ENCODE measurements at places on chromosomes 1 and 21.

GRCh38 chr1:91844862-91845528, 41.0 kb downstream of the TGFBR3 start:
- no peak for DNase-seq

DNA sequence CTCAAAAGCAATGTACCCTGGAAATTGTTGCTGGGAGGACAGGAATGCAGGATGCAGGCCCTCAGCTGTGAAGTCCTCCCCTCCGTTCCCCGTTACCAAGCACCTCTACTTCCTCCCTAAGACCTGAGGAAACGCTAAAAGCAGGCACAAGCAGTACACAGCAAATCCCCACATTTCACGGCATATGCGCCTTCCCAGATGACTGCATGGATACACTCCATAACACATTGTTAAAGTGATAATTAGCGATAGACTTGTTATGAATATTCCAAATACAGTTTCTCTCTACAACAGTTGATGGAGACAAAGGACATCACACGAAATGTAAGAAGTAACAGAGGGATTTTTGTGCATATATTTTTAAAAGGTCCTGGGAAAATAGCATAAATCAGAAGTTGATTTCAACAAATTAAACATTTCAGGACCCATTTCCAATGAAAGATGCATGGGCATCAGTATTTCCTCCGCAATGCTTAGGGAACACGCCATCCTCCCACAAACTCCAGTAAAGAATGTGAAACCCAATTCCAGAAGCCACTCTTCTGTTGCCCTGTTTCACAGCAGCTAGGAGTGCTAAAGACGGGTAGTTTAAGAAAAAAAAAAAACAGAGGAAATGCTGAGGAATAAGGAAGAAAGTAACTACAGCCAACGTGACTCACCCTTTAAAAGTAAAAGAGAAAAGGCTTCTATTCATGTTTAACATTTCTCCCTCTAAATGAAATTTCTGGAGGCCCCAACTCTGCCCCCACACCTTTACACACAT, 75.5 kb downstream of the HIVEP3 start:
- no peak for DNase-seq

DNA sequence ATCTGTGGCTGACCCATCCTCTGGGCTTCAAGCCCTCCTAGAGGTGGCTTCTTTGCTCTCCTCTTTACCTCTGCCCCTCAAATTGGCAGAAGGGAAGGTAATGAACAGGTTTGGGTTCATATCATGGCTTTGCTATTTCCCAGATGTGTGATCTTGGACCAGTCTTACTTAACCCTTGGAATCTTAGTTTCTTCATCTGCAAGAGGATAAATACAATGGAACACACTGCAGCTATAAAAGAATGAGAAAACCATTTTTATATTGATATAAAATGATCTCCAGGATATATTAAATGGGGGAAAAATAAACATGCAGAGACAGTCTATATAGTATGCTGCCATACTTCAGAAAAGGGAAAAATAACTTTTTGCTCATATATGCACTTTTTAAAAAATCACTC, 5.6 kb downstream of the GLMP start:
- DNase-seq, result no peak

DNA sequence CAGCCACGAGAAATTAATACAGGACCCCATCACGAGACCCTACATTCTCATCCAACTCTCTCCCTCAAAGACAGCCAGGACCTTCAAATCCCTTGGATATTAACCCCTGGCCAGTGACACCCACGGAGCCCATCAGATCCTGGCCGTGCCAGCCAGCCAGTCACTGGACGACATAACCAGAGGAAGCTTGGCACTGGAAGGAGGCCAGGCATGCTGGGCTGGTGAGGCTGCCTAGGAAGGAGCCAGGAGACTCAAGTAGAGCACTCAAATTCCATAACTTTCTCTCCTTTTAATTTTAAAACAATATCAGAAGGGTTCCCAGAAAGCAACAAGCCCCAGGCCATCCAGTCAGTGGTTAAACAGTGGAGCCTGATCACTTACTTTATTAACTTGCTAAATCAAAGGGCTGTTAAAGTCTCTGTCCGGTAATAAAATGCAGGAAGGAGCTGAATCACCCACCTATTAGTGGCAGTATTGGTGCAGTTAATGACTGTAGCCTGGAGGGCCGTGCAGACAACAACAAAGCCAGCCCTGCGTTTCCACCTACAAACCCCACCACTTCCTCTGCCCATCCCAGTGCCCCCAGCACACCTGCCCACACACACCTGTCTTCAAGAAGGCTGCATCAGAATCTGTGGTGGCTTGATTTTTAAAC, 78.0 kb downstream of the HIVEP3 start:
- DNase-seq, result no peak

DNA sequence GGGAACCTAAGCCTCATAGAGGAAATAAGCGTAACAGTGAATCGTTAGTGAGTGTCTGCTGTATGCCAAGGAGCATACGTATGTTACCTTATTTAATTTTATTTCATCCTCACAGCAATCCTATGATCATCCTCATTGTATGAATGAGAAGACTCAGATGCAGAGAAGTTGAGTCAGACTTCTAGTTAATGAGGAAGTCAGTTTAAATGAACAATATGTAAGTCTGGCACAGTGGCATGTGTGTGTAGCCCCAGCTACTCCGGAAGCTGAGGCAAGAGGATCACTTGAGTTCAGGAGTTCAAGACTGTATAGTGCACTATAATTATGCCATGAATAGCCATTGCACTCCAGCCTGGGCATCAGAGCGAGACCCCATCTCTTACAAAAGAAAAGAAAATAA, 148.0 kb downstream of the ZZZ3 start:
- no peak for DNase-seq

GRCh38 chr1:219629296-219629880, 16.5 kb upstream of the ZC3H11B start:
- DNase-seq, result no peak

GRCh38 chr1:206503591-206504362, 3.6 kb upstream of the RASSF5 start:
- DNase-seq, result no peak

- DNase-seq, result no peak
Measured at GRCh38 chr1:193890935-193891334, 704.5 kb upstream of the B3GALT2 start.

DNA sequence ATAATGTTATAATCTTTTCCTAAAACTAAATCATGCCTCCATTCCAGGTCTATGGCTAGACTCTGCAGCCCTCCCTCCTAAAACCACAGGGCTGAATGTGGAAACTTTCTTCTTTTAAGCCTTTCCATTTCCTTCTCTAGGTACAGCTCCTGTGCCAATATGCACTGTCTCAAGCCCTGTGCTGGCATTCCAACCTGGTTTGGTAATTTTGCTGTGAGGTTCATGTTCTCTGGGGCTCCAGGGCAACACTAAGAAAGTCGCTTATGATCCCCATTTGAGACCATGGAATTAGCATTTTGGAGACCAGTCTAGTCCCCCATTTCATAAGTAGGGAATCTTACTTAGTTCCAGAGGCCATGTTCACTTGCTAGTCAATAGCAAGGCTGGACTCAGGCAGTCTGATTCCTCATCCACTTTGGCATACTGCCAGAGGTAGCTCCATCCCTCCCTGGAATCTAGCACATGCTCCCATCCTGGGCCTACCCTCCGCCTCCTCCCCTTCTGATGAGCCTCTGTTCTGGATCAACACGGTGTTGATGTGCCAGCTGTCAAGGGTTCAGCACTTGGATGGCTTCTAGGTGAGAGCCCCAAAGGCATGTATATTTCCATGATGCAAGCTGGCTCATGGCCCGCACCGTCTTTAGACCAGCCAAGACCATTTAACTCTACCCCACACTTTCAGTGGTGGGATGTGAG, 36.5 kb downstream of the ZMYND12 start:
- DNase-seq, result no peak

GRCh38 chr1:112911506-112912220, 44.3 kb downstream of the SLC16A1 start:
- no peak for DNase-seq

DNA sequence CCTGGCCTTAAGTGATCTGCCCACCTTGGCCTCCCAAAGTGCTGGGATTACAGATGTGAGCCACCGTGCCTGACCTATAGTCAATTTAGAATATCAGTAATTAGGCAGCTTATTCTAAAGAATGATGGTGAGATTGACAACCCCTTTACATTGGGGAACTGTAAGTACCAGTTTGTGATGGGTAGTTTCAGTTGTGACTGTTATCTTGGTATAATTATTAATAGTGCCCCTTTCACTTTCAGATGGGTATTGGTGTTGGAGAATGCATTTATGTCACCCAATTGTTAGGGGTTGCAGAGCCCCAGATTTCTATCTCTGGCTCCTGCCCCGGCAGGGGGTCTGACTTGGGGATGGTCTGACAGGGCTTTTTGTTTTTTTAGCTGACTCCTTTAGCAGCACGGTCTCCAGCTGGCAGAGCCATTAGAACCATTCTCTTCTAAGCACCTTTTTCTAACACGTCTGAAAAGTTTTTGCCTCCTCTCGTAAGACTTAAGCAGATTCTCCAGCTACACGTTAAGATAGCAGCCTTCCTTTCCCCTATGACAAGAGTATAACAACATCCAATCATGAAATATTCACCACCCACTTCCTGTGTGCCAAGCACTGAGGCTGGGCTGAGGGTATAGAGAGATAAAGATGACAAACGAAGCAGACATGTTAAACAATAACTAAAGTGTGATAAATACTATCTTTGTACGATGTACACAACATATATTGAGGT, 157.8 kb downstream of the SDCCAG8 start:
- no peak for DNase-seq

- DNase-seq, result no peak
Measured at GRCh38 chr1:160101717-160102522, 3.5 kb upstream of the IGSF8 start.

GRCh38 chr1:86434059-86434458, 10.1 kb downstream of the CLCA2 start:
- no peak for DNase-seq

DNA sequence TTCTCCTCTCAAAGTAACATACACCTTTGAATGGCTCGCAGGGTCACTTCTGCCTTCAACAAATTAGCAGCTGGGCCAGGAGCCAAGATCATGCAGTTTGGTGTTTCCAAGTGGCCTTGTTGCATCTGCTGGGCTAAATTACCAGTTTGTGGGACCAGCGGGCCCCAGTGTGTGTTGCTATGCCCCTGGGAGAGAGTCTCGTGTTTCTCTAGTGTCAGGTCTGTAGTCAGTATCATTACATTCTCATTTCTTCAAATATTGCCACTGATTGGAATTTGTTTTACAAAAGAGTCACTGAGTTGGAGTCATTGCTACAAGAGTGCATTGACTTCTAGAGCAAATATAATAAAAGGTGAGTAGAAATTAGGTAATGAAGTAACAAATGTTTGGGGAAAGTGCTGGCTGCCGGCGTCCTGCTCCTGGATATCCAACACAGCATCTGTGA, 35.5 kb downstream of the RHOU start:
- DNase-seq, result no peak

- no peak for DNase-seq
Measured at GRCh38 chr1:6385488-6386191, 7.9 kb downstream of the ACOT7 start.

DNA sequence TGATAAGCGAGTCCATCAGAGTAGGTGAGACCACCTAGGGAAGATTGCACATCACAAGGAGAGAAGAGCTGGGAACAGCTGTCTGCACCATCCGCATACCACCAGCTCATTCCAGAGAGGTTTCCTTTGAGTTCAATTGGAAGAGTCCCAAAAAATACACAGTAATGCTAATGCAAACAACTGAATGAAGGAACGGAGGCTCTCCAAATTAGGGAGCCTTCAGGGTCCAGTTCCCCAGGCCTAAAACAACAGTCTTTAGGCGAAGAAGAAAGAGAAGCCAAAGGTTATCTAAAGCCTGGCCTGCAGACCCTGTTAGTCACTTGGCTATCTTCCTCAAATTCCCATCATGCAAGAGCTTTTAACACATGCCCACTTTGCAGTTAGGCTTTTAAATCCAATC, 246.4 kb downstream of the PBX1 start:
- DNase-seq, result no peak

DNA sequence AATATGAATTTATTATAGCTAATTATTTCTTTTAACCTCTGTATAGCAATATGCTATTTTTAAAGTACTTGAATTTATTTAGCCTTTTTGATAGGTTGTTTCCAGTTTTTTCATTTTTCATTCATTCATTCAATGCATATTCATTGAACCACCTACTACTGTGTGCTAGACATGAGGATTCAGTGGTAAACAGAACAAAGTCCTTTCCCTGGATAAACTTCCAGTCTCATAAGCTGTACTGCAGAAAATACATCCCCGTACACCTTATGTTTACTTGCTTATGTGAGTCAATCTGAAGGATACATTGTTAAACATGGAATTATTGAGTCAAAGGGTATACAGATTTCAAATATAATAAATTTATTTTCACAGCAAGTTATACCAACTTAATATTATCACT, 21.9 kb downstream of the AGL start:
- no peak for DNase-seq

- no peak for DNase-seq
Measured at GRCh38 chr1:115158181-115158580, 68.9 kb upstream of the TSPAN2 start.

DNA sequence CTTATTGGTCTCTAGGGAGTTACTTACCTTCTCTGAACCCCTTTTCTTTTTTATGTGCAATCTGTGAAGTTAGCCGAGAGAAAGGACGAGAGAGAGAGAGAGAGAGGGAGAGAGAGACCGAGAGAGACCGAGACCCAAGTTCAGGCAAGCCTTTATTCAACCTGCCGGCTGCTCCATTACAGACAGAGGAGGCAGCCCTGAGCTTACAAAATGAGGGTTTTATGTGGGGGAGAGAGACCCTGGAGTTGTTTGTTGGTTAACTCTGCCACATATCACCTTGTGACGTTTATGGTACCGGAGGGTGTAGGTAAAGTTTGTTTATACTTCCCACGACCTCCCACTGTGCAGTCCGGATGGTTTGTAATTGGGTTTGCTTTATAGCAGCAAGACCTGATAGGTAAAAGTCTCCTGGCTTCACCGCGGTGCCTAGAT, 1.5 kb upstream of the MCOLN3 start:
- DNase-seq, result no peak

DNA sequence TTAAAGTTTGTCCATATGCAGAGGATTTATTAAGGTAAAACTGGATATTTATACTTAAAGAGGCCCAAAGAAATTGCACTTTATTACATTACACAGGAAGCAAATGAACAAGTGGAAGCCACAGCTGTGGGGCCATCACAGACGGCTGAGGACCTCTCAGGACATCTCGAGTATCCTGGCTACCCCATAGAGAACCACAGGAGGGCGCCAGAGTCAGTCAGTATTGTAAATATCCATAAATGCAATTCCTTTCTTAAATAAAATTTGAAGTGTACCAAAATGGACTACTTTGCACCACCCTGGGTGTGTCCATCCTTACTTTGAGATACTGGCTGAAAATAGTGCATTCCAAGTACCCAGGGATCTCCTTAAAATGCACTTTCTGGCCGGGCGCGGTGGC, 257.2 kb downstream of the MRPL39 start:
- DNase-seq, result no peak

All from NCI-H1048 (cell line).